ENCODE measurements at places on chromosomes 7 and 10. TPM values are rescaled to one million over a fixed set of nuclear protein-coding genes. Genes with fewer than 3 reads are reported as not detected.

DNA sequence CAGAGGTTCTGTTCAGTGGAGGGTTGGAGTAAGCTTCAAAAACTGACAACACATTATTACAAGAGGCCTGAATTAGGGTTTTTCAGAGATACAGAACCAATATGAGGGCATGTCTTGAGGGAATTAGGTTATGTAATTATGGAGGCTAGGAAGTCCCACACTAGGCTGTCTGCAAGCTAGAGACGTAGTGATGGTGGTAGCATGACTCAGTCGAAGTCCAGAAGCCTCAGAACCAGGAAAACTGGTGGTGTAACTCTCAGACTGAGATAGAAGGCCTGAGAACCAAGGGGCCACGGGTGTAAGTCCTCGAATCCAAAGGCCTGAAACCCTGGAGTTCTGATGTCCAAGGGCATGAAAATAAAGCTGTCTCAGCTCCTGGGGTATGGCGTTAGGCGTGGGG is 35.6 kb downstream of the ZNF518A start:
- no peak for DNase-seq

- no peak for DNase-seq
Observed at GRCh38 chr7:143909863-143910262, 7.9 kb upstream of the TCAF1 start.

DNA sequence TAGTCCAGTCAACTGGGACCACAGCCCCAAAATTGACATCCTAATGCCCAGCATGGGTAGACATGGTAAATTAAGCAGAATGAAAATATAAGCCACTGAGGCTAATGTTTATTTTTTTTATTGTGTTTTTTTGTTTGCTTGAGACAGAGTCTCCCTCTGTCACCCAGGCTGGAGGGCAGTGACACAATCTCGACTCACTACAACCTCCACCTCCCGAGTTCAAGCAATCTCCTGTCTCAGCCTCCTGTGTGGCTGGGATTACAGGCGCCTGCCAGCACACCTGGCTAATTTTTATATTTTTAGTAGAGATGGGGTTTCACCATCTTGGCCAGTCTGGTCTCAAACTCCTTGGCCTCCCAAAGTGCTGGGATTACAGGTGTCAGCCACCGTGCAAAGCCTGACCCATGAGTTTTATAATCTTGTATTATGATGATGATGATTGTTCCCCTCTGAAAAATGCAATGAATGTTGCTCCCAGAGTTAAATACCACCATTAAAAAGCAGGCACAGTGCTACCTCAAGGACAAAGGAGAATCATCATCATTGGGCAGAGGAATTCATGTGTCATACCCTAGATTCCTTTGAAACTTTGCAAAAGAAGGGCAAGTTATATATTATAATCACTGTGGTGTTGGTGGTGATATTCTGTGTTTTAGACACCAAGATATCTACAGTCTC is 228.0 kb downstream of the PARD3 start:
- no peak for DNase-seq

DNA sequence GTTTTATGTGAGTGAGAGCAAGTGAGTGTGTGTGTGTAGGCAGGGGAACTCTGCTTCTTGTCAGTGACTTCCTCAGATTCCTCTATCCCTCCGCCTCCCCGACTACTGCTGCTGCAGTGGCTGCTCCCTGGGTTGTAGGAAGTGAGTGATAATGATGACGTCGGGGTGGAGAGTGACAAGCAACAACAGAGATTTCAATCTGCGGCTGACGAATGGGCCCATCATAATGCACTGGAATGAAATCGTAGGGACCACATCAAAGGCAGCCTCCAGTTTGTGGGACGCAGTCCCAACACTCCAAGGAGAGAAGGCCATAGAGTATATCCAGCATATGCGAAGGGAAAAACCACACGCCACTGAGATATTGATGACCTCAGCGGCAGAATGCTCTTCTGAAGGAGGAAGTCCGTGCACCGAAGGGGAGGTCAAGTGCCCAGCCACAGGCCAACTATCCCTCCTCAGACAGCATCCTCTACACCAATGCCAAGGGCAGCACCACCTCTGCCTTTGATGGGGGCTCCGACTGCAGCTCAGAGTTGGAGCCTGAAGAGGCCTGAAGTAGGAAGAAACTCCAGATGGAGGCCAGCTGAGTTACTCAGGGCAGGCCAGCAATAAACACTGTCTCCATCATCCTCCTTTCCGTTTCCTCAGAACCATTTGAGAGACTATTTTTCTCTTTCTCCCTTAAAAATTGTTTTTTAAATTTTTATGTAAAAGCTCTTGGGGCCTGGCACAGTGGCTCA is 11.3 kb upstream of the STMP1 start:
- peak; percentile 60 for DNase-seq

CYP2E1 gene
- total RNA-seq = 25.3 TPM
